Effector memory CD8-positive, alpha-beta T cell (primary cell): ENCODE measurements at places on chromosomes 12 and 14.

- DNase-seq = no peak
Observed at GRCh38 chr12:124621296-124621660, 53.9 kb upstream of the NCOR2 start.

- no peak for DNase-seq
Observed at GRCh38 chr12:77189901-77190416, 124.6 kb upstream of the E2F7 start.

GRCh38 chr14:72810201-72810600 lies 83.7 kb downstream of the DPF3 start:
- DNase-seq = peak; percentile 47

DNA sequence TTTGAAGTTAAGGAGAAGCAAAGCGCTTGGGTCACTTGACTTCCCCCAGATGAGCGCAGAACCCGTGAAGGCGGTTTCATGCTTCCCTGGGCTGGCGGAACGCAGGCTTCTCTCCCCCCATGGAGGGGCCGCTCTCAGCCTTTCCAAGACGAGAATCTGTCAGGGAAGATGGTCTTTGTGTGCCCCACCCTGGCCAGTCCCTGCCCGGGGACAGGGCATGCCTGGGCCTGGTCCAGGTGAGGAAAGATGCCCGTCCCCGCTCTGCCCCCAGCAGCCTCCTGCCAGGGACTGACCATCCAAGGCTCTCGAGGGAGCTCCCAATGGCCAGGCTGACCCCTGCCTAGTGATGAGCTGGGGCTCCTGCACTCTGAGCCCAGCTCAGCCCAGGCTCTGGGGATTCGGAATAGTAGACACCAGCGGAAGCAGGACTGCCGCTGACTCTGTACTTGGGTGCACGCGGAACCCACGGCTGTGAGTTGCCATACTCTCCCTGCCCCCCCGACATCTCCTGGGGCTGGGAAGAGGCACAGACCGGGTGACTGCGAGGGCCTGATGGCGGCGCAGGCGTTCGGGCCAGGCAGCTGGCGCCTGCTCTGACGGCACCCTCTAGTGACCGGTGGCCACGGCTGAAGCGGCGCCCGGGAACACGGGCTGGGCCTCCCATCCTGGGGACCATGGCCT lies 142.2 kb upstream of the FKBP4 start:
- no peak for DNase-seq

GRCh38 chr12:57166971-57167371 lies 19.6 kb upstream of the LRP1-AS start:
- DNase-seq = no peak
